ENCODE measurements at places on chromosomes 13 and 19.

GRCh38 chr13:31937436-31937835 lies 94.1 kb upstream of the FRY start:
- no peak for DNase-seq

- DNase-seq: no peak
Measured at GRCh38 chr13:92365904-92366303, 860.7 kb upstream of the GPC6 start.

GRCh38 chr13:84864341-84864740 lies 934.9 kb downstream of the SLITRK6 start:
- no peak for DNase-seq

GRCh38 chr19:39182174-39182505 lies 14.6 kb upstream of the NCCRP1 start:
- no peak for DNase-seq

- no peak for DNase-seq
Measured at GRCh38 chr13:25379011-25379410, 7.2 kb downstream of the ATP8A2 start.

DNA sequence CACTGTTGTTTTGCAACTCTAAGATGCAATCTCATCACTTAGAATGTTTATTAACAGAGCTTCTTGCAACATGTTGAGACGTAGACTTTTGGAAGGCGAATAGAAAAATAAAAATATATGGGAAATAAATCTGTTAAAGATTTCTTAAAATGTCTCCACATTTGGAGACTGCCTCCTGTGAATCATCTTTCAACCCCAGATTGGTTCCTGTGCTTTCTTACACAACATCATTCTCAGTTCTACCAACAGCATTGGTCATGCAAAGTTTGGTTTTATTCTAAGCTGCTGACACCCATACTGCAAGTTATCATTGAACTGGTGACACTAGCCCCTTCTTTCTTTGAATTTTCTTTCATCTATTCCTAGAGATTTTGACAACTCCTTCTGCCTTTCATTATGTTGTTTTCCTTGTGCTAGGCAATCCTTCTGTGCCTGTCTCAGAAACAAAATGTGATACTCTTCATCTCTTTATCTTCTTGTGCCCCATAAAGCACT lies 1.6 kb upstream of the IGFL3 start:
- no peak for DNase-seq

- no peak for DNase-seq
Measured at GRCh38 chr19:34365463-34366401, 736 bp downstream of the GPI start.

DNA sequence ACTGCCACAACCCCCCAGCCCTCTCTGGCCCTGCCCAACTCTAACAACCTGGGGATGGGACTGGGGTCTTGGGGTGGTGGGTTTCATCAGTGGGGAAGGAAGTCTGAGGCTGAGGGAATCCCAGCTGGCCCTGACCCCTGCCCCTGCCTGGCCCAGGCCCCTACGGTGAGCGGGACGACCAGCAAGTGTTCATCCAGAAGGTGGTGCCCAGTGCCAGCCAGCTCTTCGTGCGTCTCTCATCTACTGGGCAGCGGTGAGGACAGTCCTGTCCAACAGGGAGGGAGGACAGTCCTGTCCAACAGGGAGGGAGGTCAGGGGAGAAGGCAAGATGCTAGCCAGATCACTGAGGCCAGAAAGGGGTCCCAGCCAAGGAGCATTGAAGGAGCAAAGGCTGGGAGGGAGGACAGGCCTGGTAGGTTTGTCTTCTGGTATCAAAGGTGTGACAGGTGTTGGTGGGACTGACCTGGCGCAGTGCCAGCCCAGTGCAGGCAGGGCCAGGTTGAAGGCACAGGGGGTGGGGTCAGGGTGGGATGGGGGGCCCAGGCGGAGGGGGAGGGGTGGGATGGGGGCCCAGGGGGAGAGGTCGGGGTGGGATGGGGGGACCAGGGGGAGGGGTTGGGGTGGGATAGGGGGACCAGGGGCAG lies 12.1 kb upstream of the LTBP4 start:
- no peak for DNase-seq

- no peak for DNase-seq
Measured at GRCh38 chr13:37410316-37410715, 188.3 kb downstream of the POSTN start.

DNA sequence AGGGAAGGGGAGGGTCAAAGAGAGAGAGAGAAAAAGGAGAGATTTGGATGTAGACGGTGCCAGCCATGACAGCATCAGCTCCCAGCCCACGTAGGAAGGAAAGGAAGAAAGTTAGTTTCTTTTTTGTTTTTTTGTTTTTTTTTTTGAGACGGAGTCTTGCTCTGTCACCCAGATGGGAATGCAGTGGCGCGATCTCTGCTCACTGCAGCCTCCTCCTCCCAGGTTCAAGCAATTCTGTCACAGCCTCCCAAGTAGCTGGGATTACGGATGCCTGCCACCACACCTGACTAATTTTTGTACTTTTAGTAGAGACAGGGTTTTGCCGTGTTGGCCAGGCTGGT lies 27.6 kb downstream of the ELL start:
- DNase-seq: no peak

DNA sequence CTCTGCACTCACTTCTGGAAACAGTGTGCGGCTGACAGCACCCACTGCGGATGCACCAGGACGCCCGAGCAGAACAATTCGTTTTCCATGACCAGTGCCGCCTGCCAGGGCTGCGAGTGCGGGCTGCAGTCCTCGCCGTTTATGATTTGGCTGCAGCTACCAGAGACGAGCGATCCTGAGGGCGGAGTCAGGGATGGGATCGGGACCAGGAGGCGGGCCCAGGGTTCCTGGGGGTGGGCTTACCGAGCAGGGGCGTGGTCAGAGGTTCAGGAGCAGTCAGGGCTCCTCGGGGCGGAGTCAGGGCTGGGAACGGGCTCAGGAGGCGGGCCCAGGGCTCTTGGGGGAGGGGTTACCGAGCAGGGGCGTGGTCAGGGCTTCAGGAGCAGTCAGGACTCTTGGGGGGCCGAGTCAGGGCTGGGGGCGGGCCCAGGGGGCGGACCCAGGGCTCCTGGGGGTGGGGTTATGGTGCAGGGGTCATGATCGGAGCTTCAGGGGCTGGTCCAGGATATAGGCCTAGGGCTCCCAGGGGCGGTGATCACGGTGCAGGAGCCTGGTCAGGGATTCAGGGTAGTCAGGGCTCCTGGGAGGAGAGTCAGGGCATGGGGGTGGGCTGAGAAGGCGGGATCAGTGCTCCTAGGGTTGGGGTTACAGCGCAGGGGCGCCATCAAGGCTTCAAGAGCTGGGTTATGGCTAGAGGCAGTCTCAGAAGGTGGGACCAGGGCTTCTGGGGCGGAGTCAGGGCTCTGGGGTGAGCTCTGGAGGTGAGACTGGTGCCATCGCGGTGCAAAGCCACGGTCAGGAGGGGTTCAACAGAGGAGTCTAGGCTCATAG lies 1.7 kb downstream of the KLK4 start:
- peak; percentile 43 for DNase-seq

GRCh38 chr19:37635076-37636056 lies 19.9 kb downstream of the ZFP30 start:
- no peak for DNase-seq

GRCh38 chr19:35673121-35673804 lies 6.9 kb downstream of the UPK1A start:
- peak; percentile 66 for DNase-seq

DNA sequence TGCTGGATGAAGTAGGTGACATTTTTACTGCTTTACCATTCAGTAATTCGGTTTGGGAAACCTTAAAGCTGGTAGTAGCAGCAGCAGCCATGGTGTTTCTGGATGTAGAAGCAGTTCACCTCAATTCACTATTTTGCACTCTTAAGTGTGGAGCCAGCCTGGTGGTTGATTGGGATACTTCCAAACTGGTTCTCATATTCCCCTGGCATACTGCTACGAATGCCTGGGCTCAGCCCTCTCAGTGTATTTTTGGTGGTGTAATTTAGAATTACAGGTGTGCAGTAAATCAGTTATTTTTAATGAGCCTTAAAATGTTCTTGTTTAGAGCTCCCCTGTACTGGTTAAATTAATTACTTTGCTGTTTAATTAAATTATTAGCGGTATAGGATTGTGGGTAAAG lies 12.4 kb downstream of the HNRNPM start:
- DNase-seq: no peak

DNA sequence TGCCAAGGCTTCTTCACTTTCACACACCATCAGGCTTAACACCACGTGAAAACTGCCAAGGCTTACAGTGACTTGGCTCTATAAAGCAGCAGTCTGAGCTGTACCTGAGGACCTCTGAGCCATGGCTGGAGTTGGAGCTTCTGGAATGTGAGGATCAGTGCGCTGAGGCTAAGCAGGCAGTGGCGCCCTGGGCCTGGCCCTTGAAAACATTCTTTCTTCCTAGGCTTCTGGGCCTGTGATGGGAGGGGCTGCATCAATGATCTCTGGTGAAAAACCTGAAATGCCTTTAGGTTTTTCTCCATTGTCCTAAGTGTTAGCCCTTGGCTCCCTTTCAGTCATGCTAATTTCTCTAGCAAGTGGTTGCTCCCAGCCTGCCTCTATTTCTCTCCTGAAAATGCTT lies 192.5 kb upstream of the PCDH20 start:
- no peak for DNase-seq

GRCh38 chr19:39405958-39406655 lies 540 bp upstream of the ZFP36 start:
- peak; percentile 92 for DNase-seq

DNA sequence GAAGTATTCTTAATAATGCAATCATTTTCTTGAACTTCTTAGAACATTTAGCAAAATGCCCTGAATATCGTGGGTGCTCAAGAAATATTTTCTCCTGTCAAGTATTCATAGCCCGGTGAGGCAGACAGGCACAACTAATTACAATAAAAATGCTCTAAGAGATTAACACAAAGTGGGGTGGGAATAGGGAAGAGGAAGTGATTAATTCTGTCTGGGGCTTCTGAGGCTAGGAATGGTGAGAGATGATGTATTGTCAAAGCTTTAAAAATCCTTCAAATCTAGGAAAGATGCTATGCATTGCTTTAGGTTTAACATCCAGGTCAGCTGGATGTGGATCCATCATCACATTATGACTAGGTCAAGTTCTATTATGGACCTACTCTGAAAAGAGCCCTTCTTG lies 66.9 kb upstream of the POSTN start:
- DNase-seq: no peak

DNA sequence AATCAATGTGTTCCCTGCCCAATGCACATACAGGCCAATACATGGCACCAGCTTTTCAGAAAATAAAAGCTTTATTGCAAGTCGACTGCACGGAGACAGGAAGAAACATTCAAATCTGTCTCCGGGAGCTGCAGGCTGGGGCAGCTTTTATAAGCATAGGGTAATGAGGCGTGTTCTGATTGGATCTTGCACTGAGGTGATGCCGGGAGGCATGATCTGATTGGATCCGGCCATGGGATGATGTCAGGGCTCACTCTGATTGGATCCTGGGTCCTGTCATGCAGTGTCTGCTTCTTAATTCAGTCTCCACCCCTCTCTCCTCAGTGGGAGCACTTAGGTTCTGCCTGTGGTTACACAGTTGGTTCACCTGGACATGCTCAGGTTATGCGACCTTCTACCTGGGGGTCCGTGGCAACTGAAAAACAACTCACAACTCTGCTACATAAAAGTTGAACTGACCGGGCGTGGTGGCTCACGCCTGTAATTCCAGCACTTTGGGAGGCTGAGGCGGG lies 11.8 kb upstream of the FBN3 start:
- no peak for DNase-seq

DNA sequence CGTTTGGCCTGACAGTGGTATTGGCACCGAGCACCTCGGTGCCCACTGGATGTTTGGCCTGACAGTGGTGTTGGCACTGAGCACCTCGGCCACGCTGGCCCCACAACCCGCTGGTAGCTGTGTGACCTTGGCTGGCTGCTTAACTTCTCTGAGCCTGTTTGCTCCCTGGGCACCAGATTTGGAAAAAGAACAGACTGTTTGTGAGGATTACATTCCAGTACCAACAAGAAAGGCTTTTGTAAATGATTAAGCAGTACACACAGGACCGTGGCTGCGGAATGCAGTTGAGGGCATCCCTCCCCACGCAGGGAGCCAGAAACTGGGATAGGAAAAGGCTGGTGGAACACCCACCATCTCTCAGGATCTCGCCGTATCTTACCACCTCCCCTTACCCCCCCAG lies 31.9 kb downstream of the SLC25A42 start:
- no peak for DNase-seq

DNA sequence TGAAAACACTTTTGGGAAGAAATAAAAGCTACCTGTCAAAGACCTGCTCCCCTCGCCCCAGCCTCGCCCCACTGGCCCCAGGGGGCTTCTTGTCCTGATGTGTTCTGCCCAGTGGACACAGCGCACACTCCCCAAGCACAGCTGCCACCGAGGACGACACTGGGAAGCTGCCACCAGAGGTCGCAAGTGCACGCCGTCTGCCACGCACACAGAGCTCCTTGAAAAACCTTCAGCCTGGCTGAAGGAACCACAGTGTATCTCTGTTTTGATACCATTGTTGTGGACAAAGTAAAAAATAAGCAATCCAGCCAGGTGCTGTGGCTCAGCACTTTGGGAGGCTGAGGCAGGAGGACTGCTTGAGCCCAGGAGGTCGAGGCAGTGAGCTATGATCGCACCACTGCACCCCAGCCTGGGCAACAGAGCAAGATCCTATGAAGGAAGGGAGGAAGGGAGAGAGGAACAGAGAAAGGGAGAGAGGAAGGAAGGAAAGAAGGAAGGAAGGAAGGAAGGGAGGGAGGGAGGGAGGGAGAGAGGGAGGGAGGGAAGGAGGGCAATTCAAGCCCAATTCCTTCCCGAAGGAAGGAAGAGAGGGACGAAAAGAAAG lies 57.3 kb downstream of the CEBPG start:
- DNase-seq: peak; percentile 73

- DNase-seq: no peak
Measured at GRCh38 chr13:79918620-79919019, 422.3 kb downstream of the SPRY2 start.

DNA sequence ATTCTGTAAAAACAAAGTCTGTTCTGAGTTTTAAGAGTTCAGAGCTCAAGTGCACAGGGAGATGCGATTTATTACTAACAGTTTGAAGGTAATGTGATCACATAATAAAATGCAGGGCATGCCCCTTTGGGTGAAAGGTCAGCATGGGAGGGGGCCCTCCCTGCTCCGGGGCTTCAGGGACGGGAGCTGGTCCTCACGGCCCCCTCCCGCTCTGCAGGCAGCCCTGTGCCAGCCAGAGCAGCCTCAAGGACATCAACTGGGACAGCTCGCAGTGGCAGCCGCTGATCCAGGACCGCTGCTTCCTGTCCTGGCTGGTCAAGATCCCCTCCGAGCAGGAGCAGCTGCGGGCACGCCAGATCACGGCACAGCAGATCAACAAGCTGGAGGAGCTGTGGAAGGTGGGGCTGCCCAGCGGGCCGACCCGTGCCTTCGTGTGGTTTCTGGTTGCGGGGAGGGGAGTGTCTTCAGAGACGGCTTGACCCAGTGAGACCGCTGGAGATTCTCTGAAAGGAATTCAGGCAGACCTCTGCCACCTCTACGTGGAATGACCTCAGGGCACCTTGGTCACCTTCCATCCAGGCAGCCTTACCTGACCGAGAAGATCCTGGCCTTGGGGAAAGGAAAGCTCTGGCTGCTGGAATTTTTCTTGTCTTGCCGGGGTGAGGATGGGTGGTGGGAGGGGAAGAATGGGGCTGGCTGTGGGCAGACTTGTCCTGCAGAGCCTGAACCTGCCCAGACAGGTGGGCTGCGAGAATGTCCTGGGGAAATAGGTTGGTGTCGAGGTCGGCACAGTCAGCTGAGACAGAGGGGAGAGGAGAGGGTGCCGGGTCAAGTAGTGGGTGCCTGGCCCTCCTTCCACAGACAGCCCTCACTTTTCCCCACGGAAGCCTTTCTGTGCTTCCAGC lies 19.0 kb downstream of the UPF1 start:
- no peak for DNase-seq

Measured in activated CD8-positive, alpha-beta T cell treated with anti-CD3 and anti-CD28 coated beads, Interleukin-2, amount 10 ng/mL, durations not matched to agents 7 days and 5 days (primary cell).